Cardiac fibroblast (primary cell): ENCODE measurements at places on chromosomes 4 and X.

GRCh38 chrX:105725228-105725627 lies 97.1 kb upstream of the NRK start:
- DNase-seq = no peak

- no peak for DNase-seq
Observed at GRCh38 chr4:76453232-76453631, 18.2 kb downstream of the SHROOM3 start.

- peak; percentile 73 for DNase-seq
Observed at GRCh38 chrX:11480626-11481025, 185.1 kb downstream of the ARHGAP6 start.

- no peak for DNase-seq
Observed at GRCh38 chr4:8585721-8586212, 5.6 kb downstream of the GPR78 start.

DNA sequence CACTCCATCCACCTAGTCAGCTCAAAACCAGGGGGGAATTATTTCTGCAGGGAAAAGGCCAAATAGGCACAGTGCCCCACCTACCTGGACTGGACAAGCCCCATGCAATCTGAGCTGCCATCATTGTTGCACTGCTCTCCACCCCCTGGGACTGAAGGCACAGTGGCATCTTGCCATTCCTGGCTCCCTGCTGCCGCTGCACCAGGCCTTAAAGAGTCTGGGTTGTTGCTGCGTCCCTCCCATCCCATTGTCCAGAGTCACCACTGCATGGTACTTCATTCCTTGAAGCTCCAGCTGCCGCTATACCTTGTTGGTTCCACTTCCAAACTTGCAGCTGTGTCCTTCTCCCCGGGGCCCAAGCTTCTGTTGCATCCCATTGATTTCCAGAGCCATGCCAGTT lies 629.7 kb downstream of the STIM2 start:
- DNase-seq = no peak

DNA sequence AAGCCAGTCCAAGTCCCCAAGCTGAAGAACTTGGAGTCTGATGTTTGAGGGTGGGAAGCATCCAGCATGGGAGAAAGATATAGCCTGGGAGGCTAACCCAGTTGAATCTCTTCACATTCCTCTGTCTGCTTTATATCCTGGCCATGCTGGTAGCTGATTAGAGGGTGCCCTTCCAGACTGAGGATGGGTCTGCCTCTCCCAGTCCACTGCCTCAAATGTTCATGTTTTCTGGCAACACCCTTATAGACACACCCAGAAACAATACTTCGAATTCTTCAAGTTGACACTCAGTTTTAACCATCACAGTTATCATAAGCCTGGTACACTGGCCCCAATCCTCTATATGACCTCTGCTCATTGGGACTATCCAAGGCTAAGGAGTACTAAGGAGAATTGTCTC lies 124.1 kb upstream of the WDR1 start:
- DNase-seq = no peak

- DNase-seq = no peak
Observed at GRCh38 chr4:153945704-153946103, 156.8 kb upstream of the SFRP2 start.

GRCh38 chr4:39732728-39733127 lies 34.8 kb downstream of the UBE2K start:
- peak; percentile 90 for DNase-seq

GRCh38 chr4:99483636-99484035 lies 27.2 kb upstream of the C4orf17 start:
- DNase-seq = peak; percentile 47

DNA sequence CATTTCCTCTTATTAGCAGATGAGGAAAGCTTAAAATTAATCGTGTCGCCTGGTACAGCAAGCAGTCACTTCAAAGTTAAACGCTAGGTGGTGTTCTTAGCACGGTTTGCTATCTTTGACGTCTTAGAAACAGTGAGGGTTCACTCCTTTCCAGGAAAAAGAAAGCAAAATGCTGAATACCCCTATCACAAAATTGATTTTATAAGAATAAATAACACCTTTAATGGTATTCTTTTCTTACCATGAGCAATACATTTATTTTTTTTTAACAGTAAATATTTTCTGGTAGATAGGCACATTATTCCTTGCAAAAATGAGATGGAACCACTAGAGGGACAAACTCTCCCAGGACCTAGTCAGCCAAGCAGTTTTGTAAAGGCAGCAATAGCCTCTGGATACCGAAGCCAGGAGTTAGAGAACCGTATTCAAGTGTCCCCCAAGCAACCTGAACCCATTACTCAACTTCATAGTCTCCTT lies 153.9 kb downstream of the KDR start:
- peak; percentile 70 for DNase-seq

GRCh38 chr4:89109841-89110540 lies 1.3 kb upstream of the TIGD2 start:
- DNase-seq = no peak

DNA sequence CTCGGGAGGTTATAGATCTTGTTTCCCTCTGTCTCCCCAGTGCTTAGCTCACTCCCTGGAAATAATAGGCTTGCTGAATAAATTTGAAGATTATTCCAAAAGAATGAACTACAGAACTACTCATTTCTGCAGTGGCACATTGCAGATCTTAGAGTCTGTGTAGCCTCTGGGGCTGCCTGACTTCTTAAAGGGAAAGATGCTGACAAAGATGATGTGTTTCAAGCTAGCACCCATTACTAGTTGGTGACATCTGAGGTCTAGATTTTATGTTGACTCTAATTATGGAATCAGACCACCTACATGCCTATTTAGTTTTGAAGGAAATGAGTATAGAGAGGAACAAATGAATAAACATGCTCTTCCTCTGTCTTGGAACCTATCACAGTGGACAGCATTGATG lies 123.7 kb upstream of the KCNIP4 start:
- DNase-seq = no peak

GRCh38 chr4:40998675-40999358 lies 215.5 kb downstream of the APBB2 start:
- DNase-seq = peak; percentile 78

- DNase-seq = no peak
Observed at GRCh38 chr4:76993787-76994641, 44.5 kb downstream of the SEPTIN11 start.

- DNase-seq = no peak
Observed at GRCh38 chr4:7761312-7761711, 178.3 kb downstream of the AFAP1 start.

GRCh38 chr4:183588169-183588675 lies 70.8 kb downstream of the RWDD4 start:
- peak; percentile 40 for DNase-seq

- no peak for DNase-seq
Observed at GRCh38 chr4:20698820-20699219, 1.4 kb upstream of the PACRGL start.
